ENCODE measurements at places on chromosomes 2 and 18.

GRCh38 chr2:109595644-109596043, 18.1 kb downstream of the SEPTIN10 start:
- DNase-seq: no peak

DNA sequence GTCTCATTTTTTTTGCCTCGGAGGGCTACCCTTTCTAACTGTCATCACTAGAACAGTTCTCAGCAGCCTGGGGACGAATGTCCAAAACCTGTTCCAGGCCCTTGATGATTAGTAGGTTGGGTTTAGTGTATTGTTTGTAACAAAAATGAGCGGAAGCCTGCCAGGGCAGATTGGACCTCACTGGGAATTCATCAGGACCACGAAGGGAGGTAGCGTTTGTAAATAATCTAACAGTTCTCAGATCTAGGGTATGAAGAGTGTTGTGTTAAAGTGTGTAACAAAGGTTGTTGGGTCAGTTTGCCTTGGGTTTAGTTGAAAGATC, 799 bp downstream of the CEP68 start:
- no peak for DNase-seq

DNA sequence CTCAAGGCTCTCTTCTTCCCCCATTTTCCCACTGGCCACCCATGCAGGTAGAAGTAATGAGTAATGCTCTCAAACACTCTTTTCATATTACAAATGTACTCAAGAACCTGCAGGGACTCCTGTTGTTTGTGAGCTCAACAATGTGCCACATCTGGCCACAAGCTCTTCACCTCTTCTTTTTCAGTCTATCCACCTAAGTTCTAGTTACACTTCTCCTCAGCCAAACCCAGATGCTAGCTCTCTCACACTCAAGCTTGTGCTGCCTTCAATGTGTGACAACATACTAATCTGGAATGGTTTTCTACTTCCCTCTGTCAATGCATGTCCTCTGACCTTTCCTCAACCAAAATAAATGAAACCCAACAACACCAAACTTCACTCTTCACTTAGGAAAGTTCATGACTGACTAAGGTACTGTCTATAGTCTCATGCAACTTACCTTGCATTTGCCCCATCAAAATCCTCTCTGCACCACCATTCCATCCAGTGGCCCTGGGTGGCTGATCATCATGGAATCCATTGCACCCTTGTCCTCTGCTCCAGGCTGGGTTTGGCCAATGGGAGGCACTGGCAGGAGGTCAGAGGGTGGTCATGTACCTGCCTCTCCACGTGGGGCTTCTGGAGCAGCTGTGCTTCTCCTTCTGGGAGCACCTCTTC, 5.3 kb upstream of the IL18R1 start:
- no peak for DNase-seq

GRCh38 chr2:237281836-237282306, 132.1 kb downstream of the COL6A3 start:
- no peak for DNase-seq

- DNase-seq: no peak
These were observed 289.6 kb downstream of the CYP26B1 start for GRCh38 chr2:71858071-71858470.

DNA sequence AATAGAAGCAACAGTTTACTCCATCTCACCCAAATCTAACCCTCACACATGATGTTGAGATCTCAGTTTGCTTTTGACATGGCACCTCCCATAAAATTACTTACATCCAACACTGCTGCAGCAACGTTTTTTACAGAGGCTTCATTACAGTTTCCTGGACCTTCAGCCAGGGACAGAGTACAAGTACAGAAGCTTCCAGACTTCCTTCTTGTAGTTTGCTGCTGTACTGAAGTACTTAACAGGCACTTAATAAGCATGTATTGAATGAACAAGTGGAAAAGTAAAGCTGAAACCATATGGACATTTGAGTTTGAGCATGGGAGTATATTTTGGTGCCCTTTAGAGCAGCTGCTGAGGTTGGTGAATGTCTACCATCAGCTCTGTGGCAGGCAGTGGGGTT, 514.2 kb downstream of the PTPRM start:
- DNase-seq: no peak

DNA sequence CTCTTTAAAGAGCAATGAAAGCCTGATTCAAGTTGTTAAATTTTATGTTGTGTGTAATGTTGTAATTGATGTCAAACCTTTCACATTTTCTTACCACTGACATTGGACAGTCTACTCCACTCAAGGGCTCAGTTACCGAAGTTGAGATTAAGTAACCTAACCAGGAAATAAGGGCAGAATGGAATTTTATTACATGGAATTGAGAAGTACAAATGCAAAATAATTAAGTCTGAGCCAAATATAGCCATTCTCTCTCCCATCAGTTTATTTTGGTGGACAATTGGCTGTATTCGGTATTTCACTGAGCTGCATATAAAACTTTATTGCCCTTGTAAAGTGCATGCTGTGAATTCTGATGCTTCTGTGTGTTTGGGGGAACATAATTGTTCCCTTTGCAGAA, 231.5 kb downstream of the TTC32 start:
- DNase-seq: no peak

- DNase-seq: no peak
These were observed 23.3 kb downstream of the SIX3 start for GRCh38 chr2:44964752-44965236.

DNA sequence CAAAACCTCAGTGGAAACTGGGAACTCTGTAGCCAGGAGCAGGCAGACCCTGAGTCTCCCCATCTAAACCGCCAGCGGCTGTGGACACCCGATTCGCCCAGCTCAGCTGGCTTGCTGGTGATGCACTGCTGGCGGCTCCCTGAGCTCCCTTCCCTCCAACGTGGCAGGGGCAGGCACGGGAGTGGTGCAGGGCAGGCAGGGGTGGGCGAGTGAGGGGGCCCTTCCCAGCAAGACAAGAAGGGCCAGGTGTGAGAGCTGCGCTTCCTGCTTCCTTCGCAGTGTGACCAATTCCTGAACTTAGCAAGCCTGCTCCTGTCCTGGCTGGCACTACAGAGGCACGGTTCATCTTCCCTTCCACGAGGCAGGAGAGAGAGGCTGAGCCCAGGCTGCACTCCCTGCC, 12.3 kb upstream of the SEMA4C start:
- no peak for DNase-seq

- DNase-seq: no peak
These were observed 34.6 kb downstream of the LOXHD1 start for GRCh38 chr18:46622451-46622850.

DNA sequence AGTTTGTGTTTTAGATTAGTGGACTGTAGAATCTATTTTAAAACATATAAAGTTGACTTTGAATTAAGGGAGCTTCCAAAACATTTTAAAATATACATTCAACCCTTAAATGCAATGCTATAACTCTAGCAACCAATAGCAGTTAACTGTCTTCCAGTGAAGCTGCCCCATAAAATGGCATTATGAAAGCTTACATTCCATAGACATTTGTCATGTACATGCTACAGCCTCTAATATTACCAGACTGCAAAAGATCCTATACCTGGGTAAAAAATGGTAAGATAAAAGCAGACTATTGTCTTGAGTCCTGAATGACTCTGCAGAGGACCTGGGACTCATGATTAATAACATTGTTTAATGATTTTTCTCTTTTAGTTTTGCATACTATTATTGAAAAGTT, 489.4 kb downstream of the LRP1B start:
- no peak for DNase-seq

DNA sequence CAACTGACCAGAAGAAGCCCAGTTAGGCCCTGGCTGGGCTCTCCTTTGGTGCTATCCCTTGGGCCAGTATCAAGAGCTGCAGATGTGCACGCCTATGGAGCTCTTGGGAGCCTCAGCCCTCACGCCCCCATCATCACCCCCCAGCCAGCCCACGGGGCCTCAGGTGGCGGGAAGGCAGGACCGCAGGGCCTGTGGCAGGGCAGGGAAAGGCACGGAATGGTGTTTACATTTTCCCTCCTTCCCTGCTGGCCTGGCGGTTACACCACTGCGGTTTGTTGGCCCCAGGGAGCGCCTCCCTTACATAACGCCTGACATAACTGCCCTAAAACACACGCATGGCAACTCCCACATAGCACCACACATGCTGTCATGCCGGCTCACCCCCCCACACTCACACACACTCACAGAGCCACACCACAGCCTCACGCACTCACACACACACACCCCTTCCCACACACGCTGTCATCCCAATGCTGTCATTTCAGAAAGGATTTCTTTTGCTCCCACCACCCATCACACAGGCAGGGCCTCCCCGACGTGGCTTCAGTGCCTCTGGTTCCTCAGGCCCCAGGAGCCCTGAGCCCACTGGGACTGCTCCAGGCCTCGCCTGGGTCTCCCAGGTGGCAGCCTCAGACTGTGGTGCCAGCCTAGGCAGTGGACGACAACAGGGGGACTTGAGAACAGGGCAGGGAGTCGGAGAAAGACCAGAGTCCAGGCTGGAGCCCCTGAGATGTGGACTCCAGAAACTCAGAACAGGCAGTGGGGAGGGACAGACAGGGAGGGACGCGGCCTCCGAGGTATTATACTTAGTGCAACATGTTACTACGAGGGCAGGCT, 15.7 kb downstream of the ZFP36L2 start:
- DNase-seq: peak; percentile 22

DNA sequence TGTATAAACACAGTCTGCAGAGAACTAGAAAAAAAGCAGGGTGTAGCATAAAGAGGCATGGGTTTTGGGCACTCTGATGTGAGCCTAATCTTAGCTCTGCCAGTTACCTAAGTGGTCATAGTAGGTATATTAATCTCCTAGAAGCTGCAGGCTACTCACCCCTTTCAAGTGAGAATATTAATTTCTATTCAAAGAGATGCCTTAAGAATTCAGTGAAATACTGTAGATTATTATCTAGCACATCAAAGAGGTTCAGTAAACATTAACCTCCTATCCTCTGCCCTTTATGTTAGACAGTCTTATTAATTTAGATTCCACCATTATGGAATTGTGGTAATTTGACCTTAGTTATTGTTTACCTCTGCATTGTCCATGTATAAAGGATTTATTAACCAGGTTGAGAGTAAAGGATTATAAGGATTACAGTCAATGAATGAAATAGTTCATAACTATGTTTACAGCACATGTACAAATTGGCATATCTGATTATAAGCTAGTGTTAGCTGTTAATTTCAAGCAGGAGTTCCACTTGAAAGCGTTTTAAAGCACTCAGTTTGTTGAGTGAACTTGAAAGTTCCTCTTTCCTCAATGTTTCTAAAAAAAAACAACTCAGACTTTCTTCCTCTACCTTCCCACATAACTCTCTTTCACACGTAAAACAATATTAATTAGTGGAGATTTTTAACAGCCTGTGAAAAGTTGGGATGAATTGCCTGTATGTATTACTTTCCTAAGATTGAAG, 150.6 kb upstream of the EPC2 start:
- DNase-seq: no peak

DNA sequence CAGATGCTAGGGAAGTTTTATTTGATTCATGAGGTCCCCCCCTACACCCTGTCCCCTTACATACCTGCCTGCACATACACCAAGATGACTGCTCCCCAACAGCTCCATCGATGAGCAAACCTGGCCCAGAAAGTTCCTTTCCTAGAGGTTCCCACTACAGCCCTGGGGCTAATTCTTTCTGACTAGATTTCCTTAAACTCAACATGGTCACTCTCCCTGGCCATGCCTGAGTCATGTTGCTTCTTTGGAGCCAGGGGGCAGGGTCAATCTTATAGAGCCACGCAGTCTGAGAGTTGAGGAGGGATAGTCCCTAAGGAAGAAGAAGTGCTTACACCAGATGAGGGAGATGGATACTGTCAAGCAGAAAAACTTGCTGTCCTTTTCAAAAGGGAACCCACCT, 67.7 kb upstream of the GLI2 start:
- no peak for DNase-seq

GRCh38 chr2:143015656-143016055, 113.6 kb upstream of the ARHGAP15 start:
- no peak for DNase-seq

GRCh38 chr2:223928113-223929006, 16.8 kb downstream of the WDFY1 start:
- DNase-seq: no peak

GRCh38 chr2:127614246-127614645, 31.7 kb upstream of the GPR17 start:
- no peak for DNase-seq

DNA sequence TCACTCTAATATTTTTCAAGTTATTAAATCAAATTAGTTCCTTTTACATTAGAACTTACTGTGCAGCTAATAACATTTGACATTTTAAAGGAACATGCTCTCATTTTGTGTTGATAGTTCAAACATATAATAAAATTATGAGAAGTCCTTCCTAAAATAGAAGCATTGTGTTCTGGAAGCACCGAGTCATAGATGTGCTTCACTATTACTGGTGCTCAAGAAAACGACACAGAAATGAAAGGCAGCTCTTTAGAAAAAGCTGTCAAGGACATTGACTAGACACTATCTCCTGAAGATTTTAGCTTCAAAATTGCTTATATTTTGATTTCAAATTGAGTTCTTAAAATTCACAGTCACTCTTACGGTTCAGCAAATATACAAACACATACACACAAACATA, 338.3 kb downstream of the NBAS start:
- DNase-seq: no peak

DNA sequence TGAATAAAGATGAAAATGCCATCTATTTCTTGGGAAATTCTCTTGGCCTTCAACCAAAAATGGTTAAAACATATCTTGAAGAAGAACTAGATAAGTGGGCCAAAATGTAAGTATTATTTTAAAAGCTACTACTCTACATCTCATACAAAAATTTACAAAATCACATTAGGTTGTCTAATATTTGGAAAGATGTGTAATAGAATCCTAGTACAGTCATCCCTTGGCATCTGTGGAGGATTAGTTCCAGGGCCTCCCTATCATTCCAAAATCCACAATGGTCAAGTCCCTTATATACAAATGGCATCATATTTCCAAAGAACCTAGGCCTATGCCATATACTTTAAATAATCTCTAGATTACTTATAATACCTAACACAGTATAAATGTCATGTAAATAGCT, 41.2 kb downstream of the KYNU start:
- no peak for DNase-seq

DNA sequence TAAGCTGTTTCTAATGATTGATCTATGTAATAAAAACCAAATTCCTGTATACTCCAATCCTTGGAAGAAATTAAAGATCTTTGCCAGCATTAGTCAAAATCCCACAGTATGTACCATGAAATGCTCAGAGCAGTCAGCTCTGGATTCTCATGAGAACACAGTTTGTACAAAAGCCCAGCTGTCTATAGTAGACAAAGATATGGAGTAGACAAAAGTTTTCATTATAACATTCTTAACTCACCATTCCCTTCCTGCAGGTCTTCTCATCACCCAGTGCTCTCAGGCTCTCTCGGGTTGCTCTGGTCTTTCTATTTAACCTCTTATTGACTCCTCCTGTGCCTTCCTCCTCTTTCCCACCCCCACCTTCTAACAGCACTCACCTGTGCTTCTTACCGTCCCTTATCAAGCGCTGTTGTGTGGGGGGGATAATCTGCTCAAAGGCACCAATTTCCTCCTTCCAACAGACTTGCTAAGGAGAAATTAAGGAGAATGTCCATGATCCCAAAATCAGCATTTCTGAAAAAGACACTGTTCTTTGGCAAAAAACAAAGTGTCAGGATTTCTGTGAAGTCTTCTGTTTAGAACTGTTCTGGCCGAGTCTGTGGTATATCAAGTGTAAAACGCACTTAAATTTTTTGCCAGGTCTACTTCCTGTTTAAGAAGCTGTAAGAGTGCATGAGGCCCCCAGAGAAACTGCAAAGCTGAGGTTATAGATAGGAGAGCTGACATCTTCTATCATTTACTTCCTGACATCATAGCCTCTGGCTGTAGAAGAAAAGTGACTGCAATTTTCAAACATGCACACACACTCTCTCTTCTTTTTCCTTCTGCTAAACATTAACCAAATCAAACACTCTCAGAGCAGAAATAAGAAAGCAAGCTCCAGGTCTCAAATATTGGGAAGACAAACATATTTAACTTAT, 144.1 kb downstream of the EVA1A start:
- DNase-seq: no peak

GRCh38 chr2:163407296-163407695, 328.5 kb downstream of the FIGN start:
- no peak for DNase-seq

All from GOT3 (cell line).